ENCODE measurements at places on chromosomes 13 and 19.

- DNase-seq, result no peak
Measured at GRCh38 chr19:19487950-19488874, 27.1 kb downstream of the TSSK6 start.

GRCh38 chr13:27079421-27079958 lies 92.1 kb downstream of the USP12 start:
- DNase-seq, result no peak

- no peak for DNase-seq
Measured at GRCh38 chr19:35500611-35501010, 10.3 kb upstream of the KRTDAP start.

DNA sequence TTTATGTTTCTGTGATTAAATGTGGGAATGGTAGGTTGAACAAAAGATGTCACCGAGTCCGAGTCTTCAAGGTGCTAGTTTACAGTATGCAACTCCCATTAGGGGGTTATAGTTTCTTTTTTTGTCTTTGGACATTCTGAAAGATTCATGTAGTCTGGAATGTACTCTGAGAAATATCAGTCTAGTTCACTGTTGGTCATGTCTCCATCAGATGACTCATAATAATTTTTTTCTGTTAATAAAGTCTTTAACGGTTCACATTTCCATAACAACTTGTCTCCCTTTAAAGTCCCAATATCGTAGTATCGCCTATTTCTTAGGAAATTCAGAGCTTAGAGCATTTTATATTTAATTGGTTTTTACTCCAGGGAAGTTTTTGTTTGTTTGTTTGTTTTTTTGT lies 13.5 kb upstream of the ESD start:
- DNase-seq, result no peak

DNA sequence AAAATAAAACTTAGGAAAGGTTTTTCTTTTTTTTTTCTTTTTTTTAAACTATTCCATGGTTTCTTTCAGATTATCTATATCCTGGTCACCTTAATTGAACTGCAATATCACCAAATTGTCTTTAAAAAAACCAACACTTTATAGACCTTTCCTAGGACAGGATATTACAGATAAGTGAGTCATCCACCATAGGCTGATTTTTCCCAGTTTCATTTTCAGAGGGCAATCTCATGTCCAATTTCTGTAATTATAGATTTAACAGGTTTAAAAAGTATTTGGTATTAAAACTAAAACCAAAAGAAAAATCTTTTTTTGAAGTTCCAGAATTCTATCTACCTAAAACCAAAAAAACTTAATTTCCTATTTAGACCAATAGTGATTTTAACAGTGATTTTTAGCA lies 13.2 kb downstream of the SPART start:
- DNase-seq, result no peak

GRCh38 chr19:3121396-3121795 lies 14.4 kb upstream of the GNA15 start:
- no peak for DNase-seq

DNA sequence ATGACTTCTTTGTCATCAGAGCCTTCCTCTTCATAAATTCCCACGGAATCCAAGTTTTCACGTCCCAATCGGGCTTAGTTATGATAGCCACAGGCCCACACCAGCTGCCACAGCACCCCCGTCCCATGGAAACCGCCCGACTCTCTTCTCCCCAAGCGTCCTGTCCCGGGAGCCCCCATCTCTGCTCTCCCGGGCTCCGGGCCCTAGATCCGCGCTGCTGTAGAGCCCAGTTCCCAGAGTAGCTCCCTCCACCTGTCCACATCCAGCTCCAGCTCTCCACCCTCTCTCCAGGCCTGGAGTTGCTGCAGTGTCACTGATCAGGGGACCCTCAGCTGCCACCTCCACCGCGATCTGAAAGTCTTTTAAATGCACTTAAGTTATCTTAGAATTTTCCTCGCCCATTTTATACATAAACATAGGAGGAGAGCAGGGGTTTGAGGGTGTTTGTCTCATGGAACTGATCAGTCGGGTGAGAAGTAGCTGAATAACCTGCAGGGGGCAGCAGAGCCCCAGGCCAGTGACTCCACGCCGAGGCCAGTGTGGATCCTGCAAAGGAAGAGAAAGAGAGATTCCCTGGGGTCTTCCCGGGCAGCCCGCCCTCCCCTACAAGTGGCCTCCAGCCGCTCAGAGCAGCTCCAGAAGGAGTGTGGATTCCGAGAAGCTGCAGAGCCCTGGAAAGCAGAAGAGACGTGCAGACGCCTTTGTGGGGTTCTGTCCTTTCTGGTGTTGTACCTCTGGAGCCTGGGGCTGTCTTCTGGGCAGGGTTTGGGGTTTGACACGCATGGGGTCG lies 1.1 kb upstream of the ZNF763 start:
- DNase-seq, result peak; percentile 77

GRCh38 chr13:81848291-81848690 lies 1507.4 kb upstream of the SPRY2 start:
- DNase-seq, result no peak

GRCh38 chr13:67410645-67411044 lies 180.5 kb upstream of the PCDH9 start:
- DNase-seq, result no peak

- DNase-seq, result no peak
Measured at GRCh38 chr13:51625555-51626345, 41.5 kb downstream of the WDFY2 start.

- no peak for DNase-seq
Measured at GRCh38 chr13:46992383-46992952, 95.6 kb upstream of the HTR2A start.

DNA sequence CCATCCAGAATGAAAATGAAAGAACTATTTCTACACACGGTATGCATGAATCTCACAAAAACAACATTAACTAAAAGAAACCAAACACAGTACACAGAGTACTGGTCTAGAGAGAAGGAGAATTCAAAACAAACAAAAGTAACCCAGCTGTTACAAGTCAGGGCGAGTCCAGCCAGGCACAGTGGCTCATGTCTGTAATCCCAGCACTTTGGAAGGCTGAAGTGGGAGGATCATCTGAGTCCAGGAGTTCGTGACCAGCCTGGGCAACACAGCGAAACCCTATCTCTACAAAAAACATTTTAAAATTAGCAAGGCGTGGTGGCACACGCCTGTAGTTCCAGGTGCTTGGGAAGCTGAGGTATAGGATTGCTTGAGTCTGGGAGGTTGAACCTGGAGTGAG lies 1.7 kb upstream of the PSMC4 start:
- no peak for DNase-seq

- DNase-seq, result no peak
Measured at GRCh38 chr13:112743451-112744167, 53.8 kb downstream of the ATP11A start.

DNA sequence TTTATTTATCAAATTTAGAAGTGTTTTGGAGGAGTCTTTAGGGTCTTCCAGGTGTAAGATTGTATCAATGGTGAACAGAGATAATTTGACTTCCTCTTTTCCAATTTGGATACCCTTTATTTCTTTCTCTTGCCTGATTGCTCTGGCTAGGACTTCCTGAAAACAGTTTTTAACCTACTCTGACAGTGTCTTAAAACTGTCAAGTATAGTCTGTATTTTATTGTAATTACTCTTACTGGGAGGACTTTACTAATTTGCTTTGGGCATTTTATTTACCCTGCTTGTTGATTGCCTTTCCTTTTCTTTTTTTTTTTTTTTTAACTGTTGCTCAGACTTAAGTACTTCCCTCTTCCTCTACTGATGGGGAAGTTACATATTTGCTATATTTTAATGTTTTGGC lies 81.3 kb downstream of the URI1 start:
- no peak for DNase-seq

DNA sequence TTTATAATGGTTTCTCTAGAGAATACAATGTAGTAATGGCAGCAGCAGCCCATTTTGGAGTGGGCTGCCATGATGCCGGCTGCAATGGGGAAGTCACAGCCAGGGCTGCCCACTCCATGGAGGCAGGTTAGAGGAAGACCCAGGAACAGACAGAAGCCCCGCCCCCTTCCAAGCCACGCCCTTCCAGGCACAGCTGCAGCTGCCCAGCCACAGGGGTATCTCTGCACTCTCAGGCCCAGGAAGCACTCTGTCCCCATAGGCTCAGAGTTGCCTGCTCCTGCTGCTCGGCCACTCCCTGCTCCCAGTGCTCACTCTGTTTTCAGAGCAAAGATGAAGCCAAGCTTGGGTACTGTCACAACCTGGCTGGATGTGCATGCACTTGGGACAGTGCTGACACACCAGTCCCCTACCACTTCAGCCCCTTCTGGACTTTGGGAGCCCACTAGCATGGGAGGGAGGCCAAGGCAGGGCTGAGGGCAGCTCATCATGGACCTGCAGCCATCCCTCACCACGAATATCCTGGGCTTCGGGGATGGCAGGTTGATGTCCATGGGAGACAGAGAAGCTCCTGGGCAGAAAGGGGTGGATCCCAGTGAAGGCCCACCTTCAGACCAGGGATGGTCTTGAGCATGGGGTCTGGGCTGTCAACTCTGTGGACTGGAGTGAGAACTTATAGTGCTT lies 1224.2 kb downstream of the SLITRK5 start:
- no peak for DNase-seq

DNA sequence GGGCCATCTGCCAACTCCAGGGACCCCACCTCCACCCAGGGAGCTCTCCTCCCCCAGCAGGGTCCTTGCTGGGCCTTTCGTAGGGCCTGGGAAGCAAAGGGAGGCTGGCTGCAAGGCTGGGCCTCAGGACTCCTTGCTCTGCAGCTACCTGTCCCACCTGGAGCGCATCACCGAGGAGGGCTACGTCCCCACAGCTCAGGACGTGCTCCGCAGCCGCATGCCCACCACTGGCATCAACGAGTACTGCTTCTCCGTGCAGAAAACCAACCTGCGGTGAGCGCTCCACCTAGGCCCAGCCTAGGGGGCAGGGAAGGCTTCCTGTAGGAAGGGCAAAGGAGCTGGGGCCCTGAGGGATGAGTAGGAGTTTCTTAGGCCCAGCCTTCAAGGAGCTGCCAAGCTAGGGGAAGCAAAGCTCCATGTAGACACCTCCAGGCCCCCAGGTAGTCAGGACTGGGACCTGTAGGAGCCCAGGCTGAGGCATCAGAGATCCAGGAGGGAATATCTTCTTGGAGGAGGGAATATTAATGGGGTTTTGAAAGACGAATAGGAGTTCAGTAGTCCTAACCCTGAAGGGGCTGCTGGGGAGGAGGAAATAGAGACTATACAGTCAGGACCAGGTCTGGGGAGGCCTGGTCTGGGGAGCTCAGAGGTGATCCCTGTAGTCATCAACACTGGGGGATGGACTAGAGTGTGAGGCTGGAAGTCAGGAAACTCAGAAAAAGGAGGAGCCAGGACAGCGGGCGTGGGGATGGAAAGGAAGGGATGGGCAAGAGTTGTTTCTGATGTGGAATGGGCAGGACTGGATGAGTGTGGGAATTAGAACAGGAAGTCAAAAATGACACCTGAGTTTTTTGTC lies 16.0 kb downstream of the GNA15 start:
- no peak for DNase-seq

DNA sequence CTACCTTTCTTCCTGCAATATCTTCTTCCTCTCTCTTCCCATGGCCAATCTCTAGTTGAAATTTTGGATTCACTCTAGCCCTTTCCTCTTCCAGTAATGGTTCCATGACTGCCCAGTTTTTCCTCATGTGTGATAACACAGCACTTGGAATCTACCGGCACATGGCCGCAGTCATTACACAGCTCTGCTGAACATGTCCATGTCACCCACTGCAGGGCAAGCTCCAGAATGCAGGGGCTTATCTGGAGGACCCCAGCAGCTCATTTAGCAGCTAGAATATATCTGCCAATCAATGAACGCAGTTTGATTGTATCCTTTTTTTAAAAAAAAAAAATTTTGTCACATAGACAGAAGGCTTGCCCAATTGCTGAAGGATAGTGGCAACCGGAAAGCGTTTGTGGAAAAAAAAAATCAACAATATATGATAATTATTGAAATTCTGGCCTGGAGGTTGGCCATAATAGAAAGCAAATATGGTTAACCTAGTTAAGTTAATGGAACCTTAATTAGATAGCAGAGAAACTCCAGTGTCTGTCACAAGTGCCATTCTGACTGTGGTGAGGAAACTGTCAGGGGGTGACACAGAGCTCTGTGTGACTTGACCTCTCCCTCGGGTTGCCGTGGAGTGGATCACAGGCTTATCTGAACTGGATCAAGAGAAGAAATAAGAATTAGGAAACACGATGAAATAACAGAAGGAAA lies 426.7 kb downstream of the LIG4 start:
- DNase-seq, result no peak

- no peak for DNase-seq
Measured at GRCh38 chr13:102881819-102882686, 36.2 kb downstream of the ERCC5 start.

DNA sequence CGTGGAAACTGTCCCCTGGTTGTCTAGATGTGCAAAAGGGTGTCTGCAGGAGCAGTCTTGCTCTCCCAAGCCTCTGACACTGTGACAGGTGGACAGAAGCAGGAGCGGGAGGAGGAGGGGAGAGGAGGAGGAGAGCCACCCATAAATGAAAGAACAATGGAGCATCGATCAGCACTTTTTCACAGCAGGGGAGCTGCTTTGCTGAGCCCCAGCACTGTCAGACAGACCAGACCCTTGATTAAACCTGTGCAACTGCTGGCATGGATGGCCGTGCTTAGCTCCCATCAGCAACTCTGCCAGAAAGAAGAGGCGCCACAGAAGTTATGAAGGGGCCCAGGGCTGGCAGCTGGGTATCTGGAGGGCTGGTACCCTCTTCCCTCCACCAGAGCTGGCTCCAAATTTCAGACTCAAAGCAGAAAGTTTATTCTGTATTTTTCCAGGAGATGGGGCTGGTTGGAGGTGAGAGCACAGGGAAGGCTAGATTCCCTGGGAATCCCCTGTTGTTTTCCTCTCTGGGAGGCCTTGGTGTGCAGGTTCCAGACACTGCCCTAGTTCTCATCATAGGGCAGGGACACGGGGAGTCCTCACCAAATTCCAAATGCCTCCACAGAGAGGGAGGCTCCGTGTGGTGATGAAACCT lies 1192.2 kb downstream of the UQCRFS1 start:
- DNase-seq, result no peak

- no peak for DNase-seq
Measured at GRCh38 chr19:18543814-18544475, 572 bp upstream of the FKBP8 start.

DNA sequence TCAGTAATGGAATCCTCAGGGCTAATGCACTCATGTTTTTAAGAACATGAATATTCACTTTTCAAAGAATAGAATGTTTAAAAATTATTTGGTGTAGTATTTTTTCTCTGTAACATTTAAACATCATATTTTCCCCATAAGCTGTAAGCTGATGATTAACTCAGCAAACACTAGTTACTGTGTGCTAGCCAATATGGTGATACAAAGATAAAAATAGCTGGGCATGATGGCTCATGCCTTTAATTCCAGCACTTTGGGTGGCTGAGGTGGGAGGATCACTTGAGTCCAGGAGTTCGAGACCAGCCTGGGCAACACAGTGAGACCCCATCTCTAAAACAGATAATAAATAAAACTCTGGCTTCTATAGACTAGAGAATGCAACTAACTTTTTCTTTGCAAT lies 13.2 kb downstream of the RNF17 start:
- no peak for DNase-seq

- DNase-seq, result no peak
Measured at GRCh38 chr13:82772816-82773215, 1109.5 kb downstream of the SLITRK1 start.
